ENCODE measurements at places on chromosomes 3 and 15.

GRCh38 chr3:10408680-10409079, 87.8 kb upstream of the SEC13 start:
- DNase-seq, result no peak

GRCh38 chr3:132253262-132253878, 63.8 kb upstream of the ACP3 start:
- peak; percentile 50 for DNase-seq

DNA sequence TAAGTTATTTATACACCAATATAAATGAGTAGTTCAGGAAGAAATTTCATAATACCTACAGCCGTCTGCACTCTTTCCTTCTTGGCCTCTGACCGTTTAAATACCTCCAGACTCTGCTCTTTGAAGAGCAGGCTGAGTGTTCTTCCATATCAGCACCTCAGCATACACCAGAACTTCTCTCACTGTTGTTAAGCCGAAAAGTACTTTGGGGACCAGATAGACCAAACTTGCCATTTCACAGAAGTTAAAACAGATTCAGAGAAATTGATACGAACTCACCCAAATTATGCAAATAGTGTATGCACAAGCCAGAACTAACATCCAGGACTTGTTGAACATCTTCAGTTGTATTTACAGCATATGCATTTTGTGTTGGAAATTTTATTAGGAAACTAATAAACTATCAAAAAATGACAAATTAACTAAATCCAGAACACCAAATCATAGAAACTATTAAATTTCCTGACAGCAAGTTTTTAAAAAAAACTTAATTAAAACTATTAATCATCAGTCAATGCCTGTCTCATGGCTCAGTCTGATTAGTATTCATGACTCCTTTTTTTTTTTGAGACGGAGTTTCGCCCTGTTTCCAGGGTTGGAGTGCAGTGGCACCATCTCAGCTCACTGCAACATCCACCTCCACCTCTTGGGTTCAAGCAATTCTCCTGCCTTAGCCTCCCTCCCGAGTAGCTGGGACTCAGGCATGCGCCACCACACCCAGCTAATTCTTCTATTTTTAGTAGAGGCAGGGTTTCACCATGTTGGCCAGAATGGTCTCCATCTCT, 24.1 kb downstream of the CGGBP1 start:
- no peak for DNase-seq

DNA sequence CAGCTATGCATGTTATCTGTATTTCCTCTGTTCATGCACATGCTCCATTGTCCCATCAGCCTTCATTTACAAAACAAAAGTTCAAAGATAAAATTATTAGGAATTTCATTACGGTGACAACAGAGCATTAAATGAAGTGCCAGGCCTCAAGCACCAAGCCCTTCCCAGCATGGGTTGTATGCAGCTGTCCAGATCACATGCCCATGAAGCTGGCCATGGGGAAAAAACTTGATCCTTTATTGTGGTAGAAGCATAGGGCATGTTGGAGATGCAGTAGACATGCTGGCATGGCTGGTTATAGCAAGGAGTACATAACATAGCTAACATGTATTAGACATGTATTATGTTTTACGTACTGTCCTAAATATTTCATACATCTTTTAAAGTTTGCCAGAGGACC, 4.1 kb upstream of the THRB start:
- no peak for DNase-seq

DNA sequence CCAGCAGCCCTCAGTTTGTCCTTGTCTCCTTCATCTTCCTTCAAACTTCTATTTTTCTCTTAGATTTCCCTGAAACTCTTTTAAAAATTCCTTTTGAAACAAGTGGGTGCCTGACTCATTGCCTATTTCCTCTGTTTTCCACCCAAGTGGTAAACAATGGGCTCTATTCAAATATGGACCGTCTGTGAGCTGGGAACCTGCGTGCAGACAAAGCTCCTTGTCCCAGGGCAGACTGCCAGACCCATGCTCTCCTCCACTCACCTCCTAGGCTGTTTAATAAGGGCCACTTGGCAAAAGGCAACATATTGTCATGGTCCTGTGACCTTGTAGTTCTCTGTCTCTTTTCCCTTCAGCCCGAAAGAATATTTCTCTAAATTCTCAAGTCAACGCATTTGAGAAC, 332.7 kb upstream of the THBS1 start:
- DNase-seq, result no peak

DNA sequence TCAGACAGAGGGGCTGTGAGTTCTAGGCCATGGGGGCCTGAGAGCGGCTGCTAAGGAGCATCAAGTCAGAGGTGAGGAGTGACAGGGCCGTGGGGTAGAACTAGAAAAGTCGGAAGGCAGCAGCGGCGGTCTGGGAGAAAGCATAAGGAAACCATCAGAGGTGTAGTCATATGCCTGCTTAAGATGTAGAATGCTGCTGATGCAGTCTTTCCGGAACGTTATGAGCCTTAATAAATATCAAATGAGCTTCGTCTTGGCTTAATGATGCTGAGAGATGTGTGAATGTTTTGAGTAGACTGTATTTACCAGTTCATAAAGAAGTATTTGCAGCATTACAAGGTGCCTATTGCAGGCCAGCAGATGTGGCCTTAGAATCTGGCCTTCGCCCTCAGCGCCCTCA, 15.2 kb downstream of the ATG7 start:
- no peak for DNase-seq

Data from muscle of arm (tissue), 14 donors.